ENCODE measurements at places on chromosomes 4 and X.

- no peak for DNase-seq
Measured at GRCh38 chr4:95417531-95417930, 131.2 kb downstream of the UNC5C start.

DNA sequence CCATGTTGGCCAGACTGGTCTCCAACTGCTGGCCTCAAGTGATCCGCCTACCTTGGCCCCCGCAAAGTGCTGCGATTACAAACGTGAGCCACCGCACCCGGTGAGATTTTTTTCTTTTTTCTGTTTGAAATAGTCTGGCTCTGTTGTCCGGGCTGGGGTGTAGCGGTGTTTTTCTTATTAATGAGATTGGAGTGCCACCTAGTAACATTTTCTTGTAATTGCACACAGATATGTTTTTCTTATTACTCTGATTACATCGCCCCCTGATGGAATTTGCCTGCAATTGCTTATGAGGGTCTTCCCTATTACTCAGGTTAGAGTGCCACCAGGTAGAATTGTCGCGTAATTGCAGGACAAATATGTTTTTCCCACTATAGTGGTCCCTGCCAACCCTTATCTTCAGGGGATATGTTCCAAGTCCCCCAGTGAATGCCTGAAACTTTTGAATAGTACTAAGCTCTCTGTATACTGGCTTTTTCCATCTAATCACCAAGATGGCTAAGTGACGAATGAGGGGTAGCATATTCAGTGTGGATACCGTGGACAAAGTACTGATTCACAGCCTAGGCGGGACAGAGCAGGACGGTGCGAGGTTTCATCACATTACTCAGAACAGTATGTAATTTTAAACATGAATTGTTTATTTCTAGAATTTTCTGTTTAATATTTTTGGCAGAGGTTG, 8.6 kb upstream of the PDHA1 start:
- peak; percentile 82 for DNase-seq

DNA sequence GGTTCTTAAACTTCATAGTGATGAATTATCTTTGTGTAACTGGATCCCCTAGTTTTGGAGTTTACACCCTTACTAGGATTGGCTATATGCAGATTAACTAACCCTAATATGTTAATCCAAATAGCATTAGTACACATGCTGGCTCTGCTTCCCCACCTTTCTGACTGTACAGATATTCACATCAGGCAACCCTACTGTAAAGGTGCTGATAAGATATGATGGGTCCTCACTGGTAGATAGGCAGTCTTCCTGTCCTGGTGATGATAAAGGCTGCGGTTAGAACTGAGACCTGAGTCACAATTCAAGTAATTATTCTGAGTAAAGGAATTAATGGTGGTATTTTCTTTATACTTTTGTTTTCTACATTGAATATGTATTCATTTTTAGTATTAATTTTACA, 118.6 kb downstream of the COL4A5 start:
- DNase-seq = no peak

- DNase-seq = no peak
Measured at GRCh38 chr4:13546142-13546940, 2.0 kb upstream of the NKX3-2 start.

DNA sequence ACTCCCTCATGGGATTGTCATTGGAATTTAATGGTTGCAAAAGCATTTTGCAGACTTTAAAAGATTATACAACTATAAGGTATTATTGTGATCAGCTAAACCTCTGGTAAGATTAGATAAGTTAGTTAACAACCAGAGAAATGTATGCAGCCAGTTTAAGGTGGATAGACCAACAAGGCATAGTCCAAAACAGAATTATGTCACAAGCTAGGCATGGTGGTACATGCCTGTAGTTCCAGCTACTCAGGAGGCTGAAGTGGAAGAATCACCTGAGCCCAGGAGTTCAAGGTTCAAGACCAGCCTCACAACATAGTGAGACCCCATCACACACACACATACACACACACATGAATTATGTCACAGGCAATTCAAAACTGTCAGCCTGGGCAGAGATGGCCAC, 54.7 kb upstream of the KLHL13 start:
- no peak for DNase-seq

DNA sequence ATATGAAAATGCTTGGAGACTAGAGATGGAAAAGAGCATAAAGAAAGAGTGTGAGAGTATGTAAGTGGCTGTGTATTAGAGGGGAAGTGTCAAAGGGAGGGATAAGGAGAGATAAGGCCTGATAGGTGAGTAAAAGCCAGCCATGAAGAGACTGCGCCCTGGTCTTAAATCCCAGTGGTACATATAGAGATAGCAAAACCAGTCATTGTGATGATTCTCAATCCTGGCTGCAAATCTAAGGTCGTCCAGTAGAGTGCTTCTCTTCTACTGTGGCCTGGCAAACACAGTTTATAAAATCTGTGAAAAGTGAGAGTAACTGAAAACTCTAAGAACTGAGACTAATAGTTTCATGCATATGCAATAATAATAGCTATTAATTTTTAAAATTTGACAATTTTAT, 86.9 kb downstream of the MAB21L2 start:
- DNase-seq = no peak

- DNase-seq = no peak
Measured at GRCh38 chr4:151922306-151922705, 161.5 kb upstream of the GATB start.

GRCh38 chr4:183445097-183445428, 627 bp downstream of the CDKN2AIP start:
- peak; percentile 76 for DNase-seq

- no peak for DNase-seq
Measured at GRCh38 chr4:6900956-6901355, 8.7 kb upstream of the TBC1D14 start.

GRCh38 chrX:124208660-124209059, 123.8 kb upstream of the TEX13D start:
- peak; percentile 88 for DNase-seq

GRCh38 chrX:136546371-136546781, 14.4 kb downstream of the VGLL1 start:
- DNase-seq = no peak

- no peak for DNase-seq
Measured at GRCh38 chrX:24110069-24110468, 39.5 kb upstream of the ZFX start.

GRCh38 chr4:63218856-63219255, 1190.4 kb downstream of the TECRL start:
- DNase-seq = no peak

DNA sequence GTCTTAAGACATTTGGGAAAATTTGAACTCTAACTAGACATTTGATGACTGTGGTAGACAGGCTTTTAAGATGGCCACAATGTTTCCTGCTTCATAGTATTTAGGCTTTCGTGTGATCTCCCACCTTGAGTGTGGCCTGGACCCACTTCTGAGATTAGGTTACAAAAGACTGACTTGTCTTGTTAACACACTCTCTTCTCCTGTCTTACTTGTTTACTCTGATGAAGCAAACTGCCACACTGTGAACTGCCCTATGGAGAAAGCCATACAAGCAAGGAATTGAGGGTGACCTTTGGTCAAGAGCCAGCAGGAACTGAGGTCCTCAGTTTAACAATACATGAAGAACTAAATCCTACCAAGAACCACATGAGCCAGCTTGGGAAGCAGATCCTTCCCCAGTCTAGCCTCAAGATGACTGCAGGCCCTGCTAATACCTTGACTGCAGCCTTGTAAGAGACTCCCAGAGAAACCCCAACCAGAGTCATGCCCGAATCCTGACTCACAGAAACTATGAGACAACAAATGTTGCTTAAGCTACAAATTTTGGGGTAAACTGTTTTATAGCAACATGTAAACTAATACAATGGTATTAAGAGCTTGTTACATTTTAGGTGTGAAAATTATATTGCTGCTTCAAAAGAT, 20.3 kb downstream of the UBA6 start:
- no peak for DNase-seq

DNA sequence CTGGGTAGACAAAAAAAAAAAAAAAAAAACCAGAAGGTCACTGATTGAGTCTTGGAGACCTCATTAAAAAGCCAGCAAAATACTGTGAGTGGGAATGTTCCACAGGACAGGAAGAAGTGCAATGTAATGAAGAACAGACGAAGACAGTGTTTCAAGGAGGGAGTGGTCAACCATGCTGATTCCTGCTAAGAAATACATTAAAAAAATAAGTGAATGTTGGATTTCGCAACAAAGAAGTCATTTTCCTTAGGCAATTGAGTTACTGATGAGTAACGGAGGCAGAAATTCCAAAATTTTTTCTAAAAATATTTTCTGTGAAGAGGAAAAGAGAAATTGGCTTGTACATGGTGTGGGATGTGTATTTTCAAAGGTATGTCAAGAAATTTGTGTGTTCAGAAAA, 94.3 kb upstream of the FAM47B start:
- DNase-seq = no peak

All from NB4 (cell line).